ENCODE measurements at places on chromosomes 5 and 9.
A peak's percentile ranks its signal among the peaks of the same experiment; 100 is the strongest.

- no peak for DNase-seq
These were observed 218.6 kb upstream of the RASEF start for GRCh38 chr9:83281306-83282255.

- no peak for DNase-seq
These were observed 101.9 kb downstream of the F2RL2 start for GRCh38 chr5:76521240-76521758.

- no peak for DNase-seq
These were observed 6.2 kb upstream of the NEUROG1 start for GRCh38 chr5:135541807-135542502.

- DNase-seq = no peak
These were observed 8.9 kb upstream of the PCAT7 start for GRCh38 chr9:94545940-94546339.

- DNase-seq = no peak
These were observed 640 bp downstream of the TRIM32 start for GRCh38 chr9:116687754-116688135.

- DNase-seq = no peak
These were observed 199.6 kb upstream of the MPDZ start for GRCh38 chr9:13479096-13479495.

GRCh38 chr5:66931651-66932050, 264.9 kb downstream of the CD180 start:
- no peak for DNase-seq

GRCh38 chr5:127826011-127826410, 122.8 kb downstream of the CCDC192 start:
- DNase-seq = no peak

DNA sequence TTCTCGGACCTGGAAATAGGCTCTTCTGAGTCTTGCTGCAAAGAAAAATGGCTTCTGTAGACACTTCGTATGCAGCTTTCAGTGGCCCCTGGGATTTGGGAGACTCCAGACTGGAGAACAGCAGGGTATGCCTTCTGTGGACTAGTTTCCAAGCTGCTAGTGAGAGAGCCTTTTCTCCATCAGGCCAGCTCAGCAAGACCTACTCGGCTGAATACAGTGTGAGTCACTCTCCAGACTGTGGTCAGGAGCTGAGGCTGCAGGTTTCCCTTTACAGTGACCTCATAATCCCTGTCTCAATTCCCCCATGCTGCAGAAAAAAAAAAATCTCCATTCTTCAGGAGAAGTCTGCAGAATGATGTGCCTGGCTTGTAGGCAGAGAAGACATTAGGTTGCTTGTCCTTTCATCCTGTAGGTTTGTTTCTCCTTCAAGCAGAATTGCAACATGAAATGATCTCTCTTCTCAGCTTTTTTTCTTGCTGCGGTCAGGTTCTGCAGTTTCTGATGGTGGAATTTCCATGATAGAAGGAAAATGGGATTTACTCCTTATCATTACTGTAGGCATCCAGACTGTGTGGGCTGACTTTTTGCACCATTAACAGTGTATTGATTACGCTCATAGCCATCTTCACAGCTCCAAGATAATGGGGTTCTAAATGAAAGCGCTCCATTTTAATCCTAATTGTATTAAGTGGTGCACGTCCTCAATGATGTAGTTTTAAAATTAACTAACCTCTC, 78.3 kb upstream of the TNFSF8 start:
- peak; percentile 88 for DNase-seq

DNA sequence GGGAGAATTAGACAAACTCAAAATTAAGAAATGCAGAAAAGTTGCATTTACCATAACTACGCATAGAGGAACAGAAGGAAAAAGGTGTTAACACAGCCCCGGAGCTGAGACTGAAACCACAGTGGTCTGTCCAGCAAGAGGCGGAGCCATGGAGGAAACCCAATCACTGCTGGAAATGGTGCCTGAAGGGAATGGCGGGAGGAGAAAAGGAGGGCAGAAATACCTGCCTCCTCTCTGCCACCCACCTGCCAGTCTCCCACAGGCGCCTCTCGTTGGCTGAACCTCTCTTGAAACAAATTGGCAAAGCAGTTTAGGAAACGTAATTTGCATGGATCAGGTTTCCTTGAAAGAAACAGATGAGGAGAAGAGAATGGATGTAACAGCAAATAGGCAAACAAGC, 9.7 kb upstream of the PRKACG start:
- no peak for DNase-seq

DNA sequence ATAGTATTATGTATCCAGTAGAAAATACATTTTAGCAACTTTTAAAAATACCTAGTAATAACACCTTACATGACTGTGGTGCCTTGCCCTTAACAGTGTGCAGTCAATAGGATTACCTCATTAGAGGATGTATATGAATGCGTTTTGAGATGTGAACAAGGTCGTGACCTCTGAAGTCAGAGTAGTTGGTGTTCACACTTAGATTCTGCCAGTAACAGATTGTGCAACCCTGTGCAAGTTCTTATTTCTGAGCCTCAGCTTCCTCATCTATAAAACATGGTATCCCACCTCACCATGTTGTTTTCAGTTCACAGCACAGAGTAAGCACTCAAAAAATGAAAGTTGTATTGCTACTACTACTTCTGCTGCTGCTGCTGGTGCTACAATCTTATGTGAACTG, 347.3 kb downstream of the KDM4C start:
- no peak for DNase-seq

DNA sequence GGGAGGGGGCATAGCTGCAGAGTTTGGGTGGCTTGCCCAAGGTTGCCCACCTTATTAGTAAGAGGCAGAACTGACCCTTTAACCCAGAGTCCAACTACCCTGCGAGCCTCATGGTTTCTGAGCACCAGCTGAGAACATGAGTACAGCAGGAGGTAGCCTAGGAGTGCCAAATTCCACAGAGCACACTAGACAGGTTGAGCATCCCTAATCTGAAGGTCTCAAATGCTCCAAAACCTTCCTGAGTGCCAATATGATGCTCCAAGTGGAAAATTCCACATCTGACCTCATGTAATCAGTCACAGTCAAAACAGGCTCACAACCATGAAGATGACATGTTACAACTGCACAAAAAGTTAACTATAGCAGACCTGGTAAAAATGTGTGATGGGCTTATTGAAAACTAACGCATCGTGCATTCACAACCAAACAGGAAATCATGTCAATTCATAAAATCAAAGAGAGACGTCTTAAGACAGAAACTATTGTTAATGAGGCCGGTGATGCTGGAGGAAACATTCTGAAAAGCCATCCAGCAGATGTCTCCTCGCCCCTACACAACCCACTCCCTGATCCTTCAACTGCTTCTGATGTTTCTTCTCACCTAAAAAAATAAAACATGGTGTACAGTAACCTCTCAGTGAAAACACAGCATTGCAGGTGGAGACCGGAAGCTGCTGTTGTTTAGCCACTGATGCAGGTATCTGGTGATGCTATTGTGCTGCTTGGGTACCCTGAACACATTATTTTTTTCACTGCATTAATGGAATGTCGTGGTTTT, 25.0 kb downstream of the PTCH1 start:
- no peak for DNase-seq

- no peak for DNase-seq
These were observed 37.0 kb downstream of the DMAC1 start for GRCh38 chr9:7762600-7762999.

DNA sequence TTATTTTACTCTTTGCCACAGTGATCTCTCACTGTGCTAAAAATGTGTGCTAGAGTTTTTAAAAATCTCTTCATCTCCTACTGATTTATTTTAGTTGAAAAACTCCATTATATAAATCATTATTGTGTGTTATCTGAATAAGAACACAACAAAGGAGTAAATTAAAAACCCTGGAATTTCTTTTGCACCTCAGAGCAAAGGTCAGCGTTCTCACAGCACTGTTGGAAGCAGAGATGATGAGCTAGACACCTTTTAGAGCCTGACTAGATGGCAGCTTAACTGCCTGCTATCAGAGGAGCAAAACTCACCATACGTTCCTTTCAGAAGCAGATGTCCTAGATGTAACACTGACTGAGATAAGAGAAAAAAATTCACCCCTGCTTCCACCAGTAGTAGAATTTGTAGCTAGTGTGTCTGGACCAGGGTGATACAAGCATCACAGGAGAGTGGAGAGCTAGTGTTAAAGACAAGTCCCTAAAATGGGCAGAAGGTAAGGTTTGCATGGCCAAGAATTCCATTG, 147.1 kb downstream of the ENTREP1 start:
- no peak for DNase-seq

- DNase-seq = no peak
These were observed 58.1 kb downstream of the PTCH1 start for GRCh38 chr9:95458666-95459065.

DNA sequence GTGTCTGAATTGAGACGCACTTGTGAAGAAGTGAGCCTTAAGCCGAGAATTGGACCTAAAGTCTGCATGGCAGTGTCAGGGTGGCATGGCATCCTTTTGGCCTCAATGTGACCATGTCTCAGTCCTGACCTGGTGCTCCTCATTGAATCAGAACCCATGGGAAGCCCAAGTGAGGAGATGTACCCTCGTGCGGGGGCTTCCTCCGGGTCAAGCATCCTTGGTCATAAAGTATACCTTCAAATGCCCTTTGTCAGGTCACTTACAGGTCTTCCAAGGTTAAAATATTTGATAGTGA, 202.2 kb downstream of the GADD45G start:
- no peak for DNase-seq

Measured in H54 (cell line).